Kidney (tissue), 22 donors: ENCODE measurements at places on chromosomes 3 and 15. TPM values are rescaled to one million over a fixed set of nuclear protein-coding genes. Genes with fewer than 3 reads are reported as not detected.

DNA sequence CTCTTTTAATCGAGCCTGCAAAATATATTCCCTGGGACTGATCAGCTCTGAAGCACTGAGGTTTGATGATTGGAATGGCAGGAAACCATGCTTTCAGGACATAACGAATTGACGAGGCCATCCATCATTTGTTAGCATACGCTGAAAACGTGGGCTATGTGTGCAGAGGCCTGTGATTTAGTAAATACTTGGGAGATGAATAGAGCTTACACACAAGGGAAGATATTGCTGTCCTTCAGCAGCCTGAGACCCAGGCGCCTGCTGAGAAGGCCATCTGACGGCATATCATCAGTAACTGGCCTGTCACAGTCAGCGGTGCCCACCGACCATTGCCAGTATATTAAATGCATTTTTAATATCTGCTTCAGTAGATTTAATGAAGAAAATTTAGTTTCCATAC is 16.2 kb downstream of the CDIN1 start:
- DNase-seq, result no peak

- DNase-seq, result no peak
These were observed 747 bp downstream of the UBA7 start for GRCh38 chr3:49812916-49813496.

DNA sequence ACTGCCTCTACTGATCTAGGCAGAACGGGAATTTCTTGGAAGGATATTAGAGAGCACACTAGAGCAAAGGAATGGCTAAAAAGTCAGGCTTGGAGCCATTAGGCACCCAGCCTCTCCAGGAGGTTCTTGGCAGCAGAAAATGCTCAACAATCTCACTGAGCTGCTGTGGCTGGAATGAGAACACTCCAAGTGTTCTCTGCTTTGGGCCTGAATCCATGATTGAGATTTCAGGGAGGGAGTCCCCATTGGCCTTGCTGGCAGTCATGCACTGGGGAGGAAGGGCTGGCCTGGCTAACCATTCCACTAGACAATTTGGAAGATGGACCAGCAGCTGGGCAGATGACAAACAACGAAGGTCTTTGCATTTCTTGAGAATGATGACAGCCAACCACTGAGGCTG is 362.6 kb downstream of the SHQ1 start:
- no peak for DNase-seq

DNA sequence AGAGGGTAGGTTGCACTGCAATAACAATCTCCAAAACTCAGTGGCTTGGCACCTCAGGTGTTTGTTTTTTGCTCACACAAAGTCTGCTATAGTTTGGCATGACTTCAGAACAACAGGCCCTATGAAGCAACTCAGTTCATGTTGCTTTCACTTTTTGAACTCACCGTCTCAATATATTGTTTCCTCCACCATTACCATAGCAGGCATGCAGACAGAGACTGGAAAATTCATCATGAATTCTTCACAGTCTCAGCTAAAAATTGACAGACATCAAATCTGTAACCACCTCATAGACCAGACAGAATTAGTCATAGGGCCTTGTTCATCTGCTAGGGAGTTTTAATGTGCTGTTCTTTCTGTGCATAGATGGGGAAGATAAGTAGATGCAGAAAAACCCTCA is 161.4 kb upstream of the POU1F1 start:
- no peak for DNase-seq

GRCh38 chr15:69305204-69305931 is 6.7 kb downstream of the PAQR5 start:
- DNase-seq, result no peak

- no peak for DNase-seq
These were observed 822.4 kb downstream of the VGLL3 start for GRCh38 chr3:86168512-86168911.

GRCh38 chr3:113623324-113623723 is 73.1 kb downstream of the USF3 start:
- no peak for DNase-seq

DNA sequence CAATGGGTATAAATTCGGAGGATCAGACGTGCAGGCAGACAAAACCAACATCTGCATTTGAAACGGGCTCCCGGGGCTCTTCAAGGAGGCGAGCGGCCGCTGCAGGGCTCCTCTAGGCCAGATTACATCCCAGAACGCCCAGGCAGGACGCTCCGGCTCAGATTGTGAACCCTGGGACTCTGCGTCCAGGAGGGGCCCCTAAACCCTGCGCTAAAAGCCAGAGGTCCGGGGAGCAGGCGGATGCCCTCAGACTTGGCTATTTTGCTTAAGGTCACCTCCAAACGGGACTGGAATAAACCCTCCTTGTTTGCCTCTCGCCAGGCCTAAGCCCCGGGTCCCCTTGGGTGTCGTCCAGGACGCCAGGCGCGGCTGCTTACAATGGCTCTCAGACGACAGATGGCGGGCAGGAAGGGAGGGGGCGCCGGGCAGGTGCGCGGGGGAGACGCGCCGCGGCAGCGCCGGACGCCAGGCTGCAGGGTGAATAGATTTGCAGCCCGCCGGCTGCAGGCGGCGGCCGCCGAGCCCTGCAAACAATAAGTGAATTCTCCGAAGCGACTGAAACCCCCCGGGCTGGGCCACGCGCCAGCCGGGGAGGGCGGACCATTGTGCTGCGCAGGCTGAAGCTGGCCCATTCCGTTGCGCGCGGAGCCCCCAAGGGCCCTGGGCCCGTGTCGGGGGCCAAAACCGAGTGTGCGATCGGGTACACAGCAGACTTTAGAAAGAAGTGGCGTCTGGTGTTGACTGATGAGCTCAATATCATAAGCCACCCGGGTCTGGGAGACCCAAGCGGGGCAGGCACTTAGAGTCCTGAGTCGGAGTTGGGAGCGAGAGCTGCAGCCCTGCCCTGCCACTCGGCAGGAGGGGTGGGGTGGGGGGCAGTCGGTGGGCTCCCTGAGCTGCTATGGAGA is 32.3 kb upstream of the AMOTL2 start:
- peak; percentile 79 for DNase-seq

DNA sequence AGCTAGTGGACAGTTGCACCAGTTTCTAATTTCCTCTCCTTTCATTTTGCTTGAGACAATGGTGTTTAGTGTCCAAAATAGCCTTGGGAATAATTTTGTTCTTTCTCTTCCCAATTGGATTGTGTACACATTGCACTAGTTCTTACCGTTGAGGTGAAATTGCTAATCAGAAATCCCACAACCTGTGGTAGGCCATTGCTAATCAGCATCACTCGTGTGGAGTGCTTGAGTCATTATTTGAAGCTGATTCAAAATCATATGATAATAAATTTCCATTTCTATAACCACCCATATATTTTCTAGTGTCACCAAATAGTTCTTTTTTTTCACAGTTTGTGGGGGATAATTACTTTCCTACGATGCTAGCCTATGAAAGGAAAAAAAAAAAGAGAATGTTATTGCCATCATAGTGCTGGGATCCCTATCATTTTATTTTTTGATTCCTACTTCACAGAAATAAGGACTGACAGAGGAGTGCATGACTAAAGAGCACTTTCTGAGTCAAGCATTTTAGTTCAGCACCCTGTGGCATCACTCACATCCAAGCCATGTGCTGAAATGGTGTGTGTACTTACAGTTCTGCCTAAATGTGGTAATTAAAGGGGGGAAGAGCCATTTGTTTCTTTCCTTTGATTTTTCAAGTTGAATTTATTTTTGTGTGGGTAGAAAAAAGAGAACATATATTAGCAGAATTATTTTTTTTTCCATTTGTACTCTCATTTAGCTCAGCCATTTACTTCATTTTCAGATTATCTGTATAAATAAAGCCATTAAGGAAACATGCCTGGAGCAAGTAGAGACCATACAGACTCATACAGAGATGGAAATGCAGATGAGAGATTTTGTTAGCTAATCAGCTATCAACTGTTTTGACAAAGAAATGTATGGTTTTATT is 108.0 kb upstream of the MEIS2 start:
- DNase-seq, result no peak

GRCh38 chr3:161264852-161265251 is 43.7 kb downstream of the NMD3 start:
- no peak for DNase-seq

DNA sequence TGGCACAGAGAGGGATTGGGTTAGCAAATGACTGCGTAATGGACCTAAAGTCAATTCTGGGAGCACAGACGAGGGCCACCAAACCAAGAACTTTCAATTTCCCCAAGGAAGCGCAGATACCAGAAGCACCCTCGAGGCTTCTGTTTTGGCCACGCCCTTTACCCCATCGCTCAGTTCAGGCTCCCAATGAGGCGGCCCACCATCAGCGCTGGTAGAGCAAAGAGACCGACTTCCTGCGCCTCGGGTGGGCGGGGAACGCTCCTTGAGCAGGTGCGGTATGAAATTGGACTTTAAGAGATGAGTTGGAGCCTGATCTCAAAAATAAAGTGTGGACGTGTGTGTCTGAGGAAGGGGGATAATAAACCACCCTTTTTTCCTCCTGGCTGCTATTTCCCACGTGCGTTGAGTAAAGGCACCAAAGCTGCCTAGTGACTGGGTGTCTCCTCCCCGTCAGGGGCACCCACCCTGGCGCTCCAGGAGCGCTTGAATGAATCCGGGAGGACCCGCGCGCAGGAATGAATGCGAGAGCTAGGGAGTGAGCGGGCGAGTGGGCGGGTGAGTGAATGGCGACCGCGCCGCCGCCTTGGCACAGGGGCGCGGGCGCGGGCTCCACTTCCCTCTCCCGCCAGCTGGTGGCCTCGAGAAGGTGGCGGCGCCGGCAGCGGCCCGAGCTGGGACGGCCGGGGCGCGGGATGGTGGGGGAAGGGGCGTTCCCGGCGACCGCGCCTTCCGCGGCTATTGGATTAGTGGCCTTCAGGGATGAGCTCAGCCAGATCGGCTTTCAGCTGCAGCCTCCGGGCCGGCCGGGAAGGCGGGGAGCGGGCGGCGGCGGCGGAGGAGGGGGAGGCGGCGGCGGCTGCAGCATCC is at the start of gene SPSB4:
Gene SPSB4 (plus strand): TSS at position 772 of the 867 bp plus-strand sequence. CDS start 14,758 bp downstream, outside the sequence.
- DNase-seq, result peak; percentile 93

The FHIT gene
- total RNA-seq, result 20.2 TPM

The CD96 gene
- 9.5 TPM for total RNA-seq

The LYZL4 gene
- total RNA-seq, result not detected

The ESYT3 gene
- total RNA-seq, result 5.3 TPM
